Activated CD8-positive, alpha-beta memory T cell treated with anti-CD3 and anti-CD28 coated beads for 4 hours (primary cell): ENCODE measurements at places on chromosomes 5 and 9.

GRCh38 chr5:159819591-159820411 is 96.5 kb upstream of the ADRA1B start:
- DNase-seq, result no peak

GRCh38 chr5:78773655-78774054 is 125.1 kb upstream of the LHFPL2 start:
- DNase-seq, result no peak

GRCh38 chr5:137802282-137803210 is 48.4 kb upstream of the HNRNPA0 start:
- DNase-seq, result no peak

GRCh38 chr5:129658801-129659200 is 89.1 kb upstream of the MINAR2 start:
- no peak for DNase-seq

DNA sequence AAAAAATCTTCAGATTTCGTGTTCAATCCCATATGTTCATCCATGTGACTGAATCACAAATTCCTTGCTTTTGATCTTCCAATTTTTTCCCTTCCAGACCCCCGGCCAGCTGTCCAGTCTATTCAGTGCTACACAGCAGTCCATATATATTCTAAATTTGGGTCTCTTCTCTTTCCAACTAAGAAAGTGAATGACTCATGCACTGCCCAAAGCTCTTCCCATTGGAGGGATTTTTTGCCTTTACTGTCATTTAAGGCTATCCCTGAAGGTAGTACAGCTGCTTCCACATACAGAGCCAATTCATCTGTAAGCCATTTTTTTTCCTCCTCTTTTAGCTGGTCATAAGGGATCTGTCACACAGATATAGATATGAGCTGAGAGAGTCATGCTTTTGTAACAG is 478.3 kb downstream of the DMRT2 start:
- DNase-seq, result no peak

DNA sequence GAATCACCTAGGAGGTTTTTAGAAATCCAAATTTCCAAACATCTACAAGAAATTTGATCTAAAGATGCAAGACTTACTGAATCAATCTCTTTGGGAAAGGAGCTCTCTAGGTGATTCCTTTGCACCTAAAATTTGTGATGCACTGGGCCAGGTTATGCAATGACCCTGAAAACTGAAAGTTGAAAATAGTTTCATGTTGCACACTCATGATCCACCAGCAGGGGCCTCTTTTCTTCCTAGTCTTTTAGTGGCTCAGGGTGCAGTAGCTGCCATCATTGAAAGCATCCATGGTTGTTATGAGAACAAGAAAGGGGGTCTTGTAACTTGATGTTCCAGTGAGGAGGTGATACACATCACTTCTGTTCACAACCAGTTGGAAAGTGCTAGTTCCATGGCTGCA is 486.8 kb downstream of the PSAT1 start:
- DNase-seq, result no peak

- DNase-seq, result no peak
Measured at GRCh38 chr5:37478121-37478894, 99.2 kb downstream of the WDR70 start.

GRCh38 chr9:1532171-1532570 is 482.0 kb downstream of the DMRT2 start:
- no peak for DNase-seq

GRCh38 chr5:138960145-138960692 is 85.1 kb upstream of the LRRTM2 start:
- no peak for DNase-seq

GRCh38 chr9:81622471-81623255 is 66.7 kb downstream of the TLE1 start:
- no peak for DNase-seq

DNA sequence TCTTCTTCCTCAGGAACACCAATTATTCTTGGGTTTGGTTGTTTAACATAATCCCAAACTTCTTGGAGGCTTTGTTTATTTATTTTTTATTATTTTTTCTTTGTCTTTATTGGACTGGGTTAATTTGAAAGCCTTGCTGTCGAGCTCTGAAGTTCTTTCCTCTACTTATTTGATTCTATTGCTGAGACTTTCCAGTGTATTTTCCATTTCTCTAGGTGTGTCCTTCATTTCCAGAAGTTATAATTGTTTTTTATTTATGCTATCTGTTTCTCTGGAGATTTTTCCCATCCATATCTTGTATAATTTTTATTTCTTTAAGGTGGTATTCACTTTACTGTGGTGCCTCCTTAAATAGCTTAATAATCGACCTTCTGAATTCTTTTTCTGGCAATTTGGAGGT is 8.8 kb upstream of the RIOK2 start:
- DNase-seq, result no peak

GRCh38 chr5:109016300-109016699 is 268.6 kb downstream of the FER start:
- no peak for DNase-seq

DNA sequence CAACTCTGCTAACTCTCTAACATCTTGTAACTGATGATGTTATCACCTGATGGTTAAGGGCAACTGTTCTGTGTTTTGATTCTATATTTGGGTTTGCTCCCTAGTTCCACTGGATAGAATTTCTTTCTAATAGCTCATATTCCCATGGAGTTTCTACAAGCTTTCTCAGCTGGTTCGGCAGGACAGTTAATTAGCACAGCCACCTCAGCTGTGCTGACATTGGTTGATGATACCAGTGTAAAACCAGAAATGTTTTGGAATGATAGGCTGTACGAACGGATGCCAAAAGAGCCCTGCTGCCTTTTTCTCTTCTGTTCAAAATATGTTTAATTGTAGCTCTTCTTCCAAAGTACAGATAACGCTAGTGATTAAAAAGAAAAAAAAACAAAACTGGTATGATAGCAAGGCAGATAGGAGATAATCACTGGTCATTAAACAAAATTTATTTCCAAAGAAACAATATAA is 440.5 kb upstream of the ZNF608 start:
- no peak for DNase-seq

DNA sequence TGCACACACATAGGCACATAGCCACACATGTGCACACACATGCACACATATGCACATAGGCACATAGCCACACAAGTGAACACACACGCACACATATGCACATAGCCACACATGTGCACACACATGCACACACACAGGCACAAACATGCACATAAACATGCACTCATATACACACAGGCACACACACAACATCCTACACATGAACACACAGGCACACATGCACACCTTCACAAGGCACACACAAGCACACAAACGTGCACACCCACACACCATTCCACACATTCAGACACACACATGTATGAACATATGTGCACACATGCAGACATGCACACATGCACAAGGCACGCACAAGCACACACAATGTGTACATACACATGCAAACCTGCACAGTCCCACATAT is 484.7 kb downstream of the IRX1 start:
- DNase-seq, result no peak

- DNase-seq, result no peak
Measured at GRCh38 chr5:76751291-76751690, 35.4 kb downstream of the F2R start.

DNA sequence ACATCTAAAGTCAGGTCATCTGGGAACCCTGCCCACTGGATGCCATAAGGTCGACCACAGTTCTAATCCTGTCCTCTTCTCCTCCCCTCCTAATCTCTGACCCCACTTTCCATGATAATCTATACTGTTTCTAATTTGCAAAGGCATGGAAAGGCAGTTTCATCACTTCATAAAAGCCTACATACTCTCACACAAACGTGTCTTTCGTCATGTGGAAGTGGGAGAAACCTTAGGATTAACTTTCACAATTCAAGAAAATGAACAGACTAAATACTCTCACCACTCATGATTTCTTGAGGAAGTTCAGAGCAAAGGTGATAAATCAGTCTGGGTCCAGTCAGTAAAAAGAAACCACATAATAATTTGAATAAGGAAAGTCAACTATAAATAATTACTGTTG is 5.5 kb downstream of the FANCC start:
- no peak for DNase-seq

DNA sequence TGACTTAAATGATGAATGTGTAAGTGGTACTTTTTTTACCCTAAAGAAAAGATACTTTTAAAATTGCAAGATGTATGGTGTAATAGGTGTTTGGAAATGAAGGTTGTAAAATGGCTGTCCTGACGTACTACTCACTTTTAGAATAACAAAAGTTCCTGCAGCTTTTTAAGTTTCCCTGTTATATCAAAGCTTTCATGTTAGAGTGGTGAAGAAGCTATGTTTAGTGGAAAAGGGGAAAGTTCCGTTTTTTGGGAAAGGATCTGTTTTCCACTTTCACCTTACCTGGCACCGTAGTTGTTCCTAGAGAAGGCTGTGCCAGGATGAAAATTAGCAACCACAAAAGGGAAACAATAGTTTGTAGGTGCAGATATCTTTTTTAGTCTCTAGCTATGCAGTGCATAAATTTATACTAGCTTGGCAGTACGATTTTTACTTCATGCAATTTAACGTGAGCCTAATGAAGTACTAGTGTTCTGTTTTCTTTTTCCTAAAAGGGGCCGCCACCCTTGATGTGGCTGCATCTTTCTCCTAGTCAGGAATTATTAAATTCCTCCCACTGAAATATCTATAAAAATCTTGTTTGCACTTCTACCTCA is 1.3 kb downstream of the TNPO1 start:
- DNase-seq, result no peak

DNA sequence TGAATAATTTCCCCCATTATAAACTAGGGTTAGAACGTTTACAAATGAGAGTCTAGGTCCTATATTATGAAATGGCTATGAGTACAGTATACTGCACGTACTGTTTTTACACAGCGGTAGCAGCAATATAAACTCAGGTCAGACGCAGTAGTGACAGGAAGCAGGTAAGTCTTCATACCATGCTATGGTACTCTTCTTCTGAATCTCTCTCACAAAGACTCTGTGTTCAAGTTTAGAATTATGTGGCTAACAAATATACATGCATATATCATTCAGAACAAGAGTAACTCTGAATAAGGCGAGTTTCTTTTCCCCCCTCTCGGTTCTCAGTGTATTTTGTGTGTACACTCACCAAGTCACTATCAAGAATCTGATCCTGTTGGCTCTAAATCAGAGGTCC is 114.9 kb upstream of the KLF9 start:
- no peak for DNase-seq

DNA sequence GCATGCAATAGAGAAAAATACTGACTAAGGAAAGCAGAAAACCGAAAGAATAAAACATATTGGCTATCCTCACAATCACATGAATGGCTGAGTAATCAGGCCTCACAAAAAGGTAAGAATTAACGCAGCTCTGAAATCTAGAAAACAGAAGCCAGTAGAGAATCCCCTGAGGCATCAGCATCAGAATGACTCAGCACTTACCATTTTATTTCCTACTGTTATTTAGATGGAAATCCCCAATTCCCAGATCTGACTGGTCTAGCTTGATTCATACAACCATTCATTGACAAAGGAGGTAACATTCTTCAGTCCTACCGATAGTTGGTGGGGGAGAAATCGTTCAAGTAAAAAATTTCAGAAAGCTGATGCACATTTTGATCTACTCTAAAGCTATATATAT is 1408.4 kb upstream of the WWC1 start:
- DNase-seq, result no peak

DNA sequence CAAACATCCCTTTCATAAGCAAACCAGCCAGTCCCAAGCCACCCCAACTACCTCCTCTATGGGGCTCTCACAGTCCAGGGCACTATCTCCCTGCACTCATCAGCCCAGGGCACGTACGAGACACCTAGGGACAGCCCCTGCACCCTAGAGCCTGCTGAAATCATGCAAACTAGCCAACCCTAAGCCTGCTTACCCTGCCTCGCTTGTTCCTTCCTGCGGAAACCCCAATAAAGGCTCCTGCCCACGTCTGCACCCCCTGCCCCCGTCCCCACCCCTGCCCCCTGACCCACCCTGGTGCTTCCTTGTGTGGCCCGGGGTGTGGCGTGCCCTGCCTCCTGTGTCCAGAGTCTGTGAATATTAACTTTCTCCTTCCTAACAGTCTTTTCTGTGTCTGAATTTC is 135.9 kb downstream of the GADD45G start:
- DNase-seq, result no peak

DNA sequence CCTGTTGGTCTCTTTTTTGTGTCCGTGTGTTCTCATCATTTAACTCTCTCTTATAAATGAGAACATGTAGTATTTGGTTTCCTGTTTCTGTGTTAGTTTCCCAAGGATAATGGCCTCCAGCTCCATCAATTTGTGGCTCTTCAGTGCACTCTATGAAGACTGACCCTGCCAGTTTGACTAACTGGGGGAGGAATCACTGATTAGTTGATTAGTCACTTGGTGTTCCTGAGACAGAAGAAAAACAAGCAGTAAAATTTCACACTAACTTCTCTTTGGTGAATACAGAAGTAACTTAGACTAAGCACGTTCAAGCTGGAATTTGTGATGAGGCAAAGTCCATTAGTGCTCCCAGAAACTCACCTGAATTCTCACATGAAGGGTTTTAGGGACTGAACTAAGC is 495.8 kb upstream of the RORB start:
- no peak for DNase-seq
